ENCODE measurements at places on chromosomes 2 and 18. TPM values are rescaled to one million over a fixed set of nuclear protein-coding genes. Genes with fewer than 3 reads are reported as not detected.

DNA sequence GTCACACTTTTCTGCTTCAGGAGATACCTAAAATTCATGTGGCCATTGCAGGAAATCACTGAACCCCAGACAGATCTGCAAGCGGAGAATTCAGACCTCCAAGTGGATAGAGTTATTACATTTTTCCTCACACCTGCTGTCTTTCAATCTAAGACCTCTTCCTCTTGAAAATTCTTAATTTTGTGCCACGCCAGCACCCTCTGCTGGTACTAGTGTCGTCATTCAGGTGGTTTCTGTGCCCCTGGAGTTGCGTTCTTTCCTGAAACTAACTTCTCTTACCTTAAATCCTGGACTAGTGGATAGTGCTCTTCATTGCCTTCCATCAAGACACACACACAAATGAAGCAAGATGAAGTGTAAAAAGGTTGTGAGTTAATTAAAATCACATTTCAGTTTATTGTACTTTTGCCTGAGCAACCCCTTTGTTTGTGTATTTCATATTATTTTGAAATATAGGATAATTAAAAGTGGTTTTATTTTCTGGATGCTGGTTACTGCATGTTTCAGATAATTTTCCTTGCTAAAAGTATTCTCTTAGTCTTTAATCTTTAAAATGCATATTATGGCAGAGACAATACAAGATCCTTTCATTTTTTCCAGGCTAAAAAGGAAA, 1.6 kb upstream of the DNER start:
- H3K4me1 ChIP-seq: peaks cover 19% of the 10 kb centered on the region
- no peaks in the 10 kb centered on the region for H3K36me3 ChIP-seq
- H3K27me3 ChIP-seq: no peaks in the 10 kb centered on the region

- no peaks in the 10 kb centered on the region for H3K27me3 ChIP-seq
- DNase-seq: no peak
- H3K4me3 ChIP-seq: no peak overlapping the region
Observed at GRCh38 chr2:182587831-182588230, 128.2 kb upstream of the DNAJC10 start.

DNA sequence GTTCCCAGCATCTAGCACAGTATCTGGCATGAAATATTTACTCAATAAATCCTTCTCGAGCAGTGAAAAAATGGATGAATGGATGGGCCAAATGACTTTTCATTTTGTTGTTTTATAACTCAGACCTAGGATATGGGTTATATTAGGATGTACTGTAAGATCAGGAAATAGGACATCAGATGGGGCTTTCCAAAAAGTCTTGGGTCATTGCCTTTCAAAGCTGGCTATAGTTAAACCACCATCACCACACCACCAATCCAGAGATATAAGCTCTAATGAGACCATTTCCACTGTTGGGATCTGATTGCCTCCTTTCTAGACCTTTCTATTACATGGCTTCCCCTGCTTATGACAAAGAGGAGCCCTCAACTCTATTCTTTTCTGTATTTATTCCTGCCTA, 525.0 kb upstream of the TCF4 start:
- no peaks in the 10 kb centered on the region for H3K27me3 ChIP-seq
- DNase-seq: no peak
- H3K4me1 ChIP-seq: no peaks in the 10 kb centered on the region
- H3K27ac ChIP-seq: no peak overlapping the region
- H3K4me3 ChIP-seq: no peak overlapping the region

GRCh38 chr2:104853534-104854497, at the start of gene POU3F3:
POU3F3 (plus strand) TSS chr2:104854115; CDS start chr2:104855511, 1,396 bp downstream.
- H3K36me3 ChIP-seq: no peaks in the 10 kb centered on the region
- peak within 1 kb of the TSS; percentile 65 for H3K27ac ChIP-seq
- peak within 1 kb of the TSS; percentile 80 for H3K4me3 ChIP-seq
- peaks cover 25% of the 10 kb centered on the region for H3K4me1 ChIP-seq

- H3K4me1 ChIP-seq: peaks cover 27% of the 10 kb centered on the region
- H3K36me3 ChIP-seq: peaks cover 18% of the 10 kb centered on the region
- H3K27me3 ChIP-seq: no peaks in the 10 kb centered on the region
- H3K4me3 ChIP-seq: no peak overlapping the region
- DNase-seq: no peak
Observed at GRCh38 chr2:65077898-65078297, 21.7 kb downstream of the CEP68 start.

- DNase-seq: no peak
- H3K27ac ChIP-seq: no peak overlapping the region
- no peaks in the 10 kb centered on the region for H3K36me3 ChIP-seq
Observed at GRCh38 chr2:206245265-206245672, 29.2 kb upstream of the ZDBF2 start.

DNA sequence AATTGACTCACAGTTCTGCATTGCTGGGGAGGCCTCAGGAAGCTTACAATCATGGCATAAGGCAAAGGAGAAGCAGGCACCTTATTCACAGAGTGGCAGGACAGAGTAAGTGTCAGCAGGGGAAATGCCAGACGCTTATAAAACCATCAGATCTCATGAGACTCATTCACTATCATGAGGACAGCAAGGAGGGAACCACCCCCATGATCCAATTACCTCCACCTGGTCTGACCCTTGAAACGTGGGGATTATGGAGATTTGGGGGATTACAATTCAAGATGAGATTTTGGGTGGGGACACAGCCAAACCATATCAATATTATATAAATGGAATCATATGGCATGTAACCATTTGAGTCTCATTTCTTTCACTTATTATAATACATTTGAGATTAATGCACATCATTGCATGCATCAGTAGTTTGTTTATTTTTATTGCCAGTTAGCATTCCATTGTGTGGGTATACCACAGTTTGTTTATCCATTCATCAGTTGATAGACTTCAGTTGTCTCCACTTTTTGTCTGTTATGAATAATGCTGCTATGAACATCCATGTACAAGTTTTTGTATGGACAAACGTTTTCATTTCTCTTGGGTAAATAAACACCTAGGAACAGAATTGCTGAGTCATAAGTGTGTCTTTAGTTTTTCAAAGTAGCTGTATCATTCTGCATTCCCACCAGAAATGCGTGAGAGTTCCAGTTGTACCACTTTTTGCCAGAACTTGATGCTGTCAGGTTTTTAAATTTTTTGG, 5.8 kb upstream of the SRBD1 start:
- H3K27ac ChIP-seq: no peak overlapping the region
- DNase-seq: no peak
- no peak overlapping the region for H3K4me3 ChIP-seq
- H3K36me3 ChIP-seq: no peaks in the 10 kb centered on the region
- H3K4me1 ChIP-seq: no peaks in the 10 kb centered on the region

DNA sequence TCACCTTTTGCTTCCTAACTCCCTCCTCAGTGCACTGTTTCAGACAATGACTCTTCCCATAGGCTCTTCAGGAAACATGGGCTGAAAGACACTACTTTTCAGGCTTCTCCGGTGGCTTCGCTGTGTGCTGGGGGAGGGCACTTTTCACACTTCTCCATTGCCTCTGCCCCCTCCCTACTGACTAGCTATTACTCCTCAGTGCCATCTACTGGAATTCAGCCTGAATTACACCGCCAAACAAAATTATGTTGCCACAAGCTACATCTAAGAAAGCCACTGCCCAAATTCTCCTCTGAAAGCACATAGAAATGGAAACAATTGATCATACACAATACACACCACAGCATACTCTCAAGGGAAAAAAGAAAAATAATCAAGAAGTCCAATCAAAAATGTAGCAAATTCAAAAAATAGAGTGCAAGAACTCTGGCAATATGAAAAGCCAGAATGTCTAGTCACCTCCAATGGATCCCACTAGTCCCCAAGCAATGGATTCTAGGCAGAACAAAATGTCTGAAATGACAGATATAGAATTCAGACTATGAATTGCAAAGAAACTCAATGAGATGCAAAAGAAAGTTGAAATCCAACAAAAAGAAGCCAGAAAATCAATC, 1139.4 kb upstream of the GYPC start:
- no peaks in the 10 kb centered on the region for H3K4me1 ChIP-seq
- no peak overlapping the region for H3K4me3 ChIP-seq
- no peak for DNase-seq
- no peak overlapping the region for H3K27ac ChIP-seq
- H3K27me3 ChIP-seq: no peaks in the 10 kb centered on the region

DNA sequence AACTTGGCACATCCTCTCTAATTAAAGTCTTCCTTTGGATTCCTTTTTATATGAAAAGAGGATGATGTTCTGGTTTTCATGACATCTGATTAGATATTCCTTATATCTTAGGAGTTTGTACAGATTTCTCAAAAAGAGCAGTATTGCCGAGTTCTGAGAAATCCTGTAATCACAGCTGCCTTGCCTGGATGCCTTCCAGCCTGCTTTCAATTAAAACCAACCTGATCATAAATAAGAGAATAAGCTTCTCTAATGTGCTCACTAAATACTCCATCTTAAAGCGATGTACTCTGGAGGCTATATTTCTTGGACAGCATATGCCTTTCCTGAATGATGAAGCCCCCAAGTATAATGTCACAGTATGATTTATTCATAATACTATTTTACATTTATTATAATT, 1203.8 kb upstream of the PIK3C3 start:
- DNase-seq: no peak
- no peaks in the 10 kb centered on the region for H3K36me3 ChIP-seq
- H3K27ac ChIP-seq: no peak overlapping the region
- no peaks in the 10 kb centered on the region for H3K27me3 ChIP-seq
- no peak overlapping the region for H3K4me3 ChIP-seq
- H3K4me1 ChIP-seq: no peaks in the 10 kb centered on the region

GRCh38 chr2:131039908-131040660, 53.2 kb downstream of the FAM168B start:
- H3K27ac ChIP-seq: no peak overlapping the region
- no peaks in the 10 kb centered on the region for H3K36me3 ChIP-seq
- no peaks in the 10 kb centered on the region for H3K27me3 ChIP-seq
- H3K4me3 ChIP-seq: peak overlapping the region; percentile 3
- no peak for DNase-seq

- no peak for DNase-seq
- no peaks in the 10 kb centered on the region for H3K36me3 ChIP-seq
- peak overlapping the region; percentile 42 for H3K4me3 ChIP-seq
- peaks cover 5% of the 10 kb centered on the region for H3K4me1 ChIP-seq
Observed at GRCh38 chr2:132009874-132010521, 151.8 kb downstream of the ANKRD30BL start.

DNA sequence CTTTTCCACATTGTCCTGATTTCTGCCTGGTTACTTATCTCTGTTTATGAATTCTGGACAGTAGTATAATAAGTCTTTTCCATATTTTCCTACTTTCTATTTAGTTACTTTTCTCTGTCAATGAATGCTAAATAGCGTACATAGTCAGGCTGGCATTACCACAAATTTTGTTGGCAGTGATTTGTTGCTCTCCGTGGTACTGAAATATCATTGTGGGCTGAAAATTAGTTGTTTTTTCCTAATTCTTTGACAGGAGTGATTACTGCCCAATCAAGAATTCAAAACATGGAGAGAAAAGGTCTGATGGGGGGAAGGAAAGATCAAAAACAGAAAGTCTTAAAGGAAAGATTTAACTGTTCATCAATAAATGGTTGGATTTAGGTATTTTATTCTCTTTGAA, 7.7 kb upstream of the GALNT13 start:
- H3K4me3 ChIP-seq: no peak overlapping the region
- H3K27me3 ChIP-seq: no peaks in the 10 kb centered on the region
- H3K36me3 ChIP-seq: no peaks in the 10 kb centered on the region
- H3K4me1 ChIP-seq: no peaks in the 10 kb centered on the region
- no peak for DNase-seq
- no peak overlapping the region for H3K27ac ChIP-seq

DNA sequence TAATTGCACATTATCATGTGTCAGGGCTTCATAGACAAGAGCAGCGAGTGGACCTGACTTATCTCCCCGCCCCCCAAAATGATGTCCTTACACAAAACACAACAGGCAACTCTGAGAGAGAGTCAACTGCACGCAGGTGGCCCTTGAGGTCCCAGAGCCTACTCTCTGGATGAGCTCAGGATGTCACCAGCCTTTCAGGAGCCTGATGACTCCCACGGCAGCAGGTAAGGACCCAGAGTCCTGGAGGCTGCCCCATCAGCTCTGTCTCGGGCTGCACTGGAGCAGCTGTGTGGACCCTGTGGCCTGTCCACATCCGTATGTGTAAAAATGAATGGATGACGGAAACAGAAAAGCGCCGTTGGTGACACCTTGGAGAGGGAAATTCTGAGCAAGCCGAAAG, 130.9 kb downstream of the HDAC4 start:
- no peaks in the 10 kb centered on the region for H3K27me3 ChIP-seq
- DNase-seq: no peak
- H3K4me1 ChIP-seq: peaks cover 31% of the 10 kb centered on the region

DNA sequence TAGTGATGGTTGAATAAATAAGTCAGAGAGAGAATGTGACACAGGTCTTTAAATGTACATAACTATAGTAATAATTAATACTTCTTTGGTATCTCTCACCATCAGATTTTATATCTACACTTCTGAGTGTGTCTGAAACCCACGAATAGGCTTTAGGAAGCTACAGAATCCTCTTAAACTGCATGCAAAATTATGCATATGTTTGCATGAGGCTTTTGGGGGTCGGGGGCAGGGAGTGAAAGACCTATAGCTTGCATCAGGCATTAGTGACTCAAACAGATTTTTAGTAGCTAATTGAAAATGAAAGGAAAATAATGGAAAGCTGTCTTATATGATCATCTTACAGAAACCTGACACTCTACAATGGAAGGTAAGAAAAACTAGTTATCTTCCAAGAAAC, 14.9 kb downstream of the LRPPRC start:
- DNase-seq: no peak
- H3K4me1 ChIP-seq: no peaks in the 10 kb centered on the region
- H3K27me3 ChIP-seq: no peaks in the 10 kb centered on the region
- no peak overlapping the region for H3K27ac ChIP-seq

DNA sequence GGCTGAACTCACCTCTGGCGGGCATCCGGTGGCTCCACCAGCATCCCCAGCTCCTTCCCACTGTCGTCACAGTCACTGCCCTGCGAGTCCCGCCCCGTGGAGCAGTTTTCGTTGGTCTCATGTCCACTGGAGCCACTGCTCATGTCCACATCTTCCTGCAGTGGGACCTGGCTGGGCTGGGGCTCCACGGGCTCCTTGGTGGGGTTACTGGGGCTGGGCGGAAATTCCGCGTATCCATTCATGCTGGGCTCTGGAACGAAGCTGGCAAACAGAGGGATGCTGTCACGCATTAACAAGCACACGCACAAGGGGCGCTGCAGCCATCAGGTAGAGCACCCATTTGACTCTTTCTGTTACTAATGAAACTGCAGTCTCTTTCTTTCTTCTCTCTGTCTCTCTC, 10.7 kb downstream of the PER2 start:
- peaks cover 30% of the 10 kb centered on the region for H3K36me3 ChIP-seq
- H3K27me3 ChIP-seq: no peaks in the 10 kb centered on the region
- DNase-seq: no peak
- no peak overlapping the region for H3K4me3 ChIP-seq
- no peaks in the 10 kb centered on the region for H3K4me1 ChIP-seq

The SLC5A7 gene
- total RNA-seq: 0.14 TPM

The RGPD4 gene
- not detected for total RNA-seq

The AQP12B gene
- not detected for total RNA-seq

The CYP1B1 gene
- 83.0 TPM for total RNA-seq

The ADAM23 gene
- total RNA-seq: 4.5 TPM

The LYPD6 gene
- 0.27 TPM for total RNA-seq

The ZNF396 gene
- 0.95 TPM for total RNA-seq

The TRABD2A gene
- total RNA-seq: 0.54 TPM

The DSC2 gene
- total RNA-seq: 2.7 TPM

The CXCR1 gene
- 0.41 TPM for total RNA-seq

The FBXO48 gene
- 0.56 TPM for total RNA-seq

The KLHL14 gene
- 1.3 TPM for total RNA-seq

The MATN3 gene
- 1.3 TPM for total RNA-seq

The NEURL3 gene
- total RNA-seq: not detected

Data from thoracic aorta (tissue), 2 donors.